ENCODE measurements at places on chromosomes 5 and 9.
A peak's percentile ranks its signal among the peaks of the same experiment; 100 is the strongest.

DNA sequence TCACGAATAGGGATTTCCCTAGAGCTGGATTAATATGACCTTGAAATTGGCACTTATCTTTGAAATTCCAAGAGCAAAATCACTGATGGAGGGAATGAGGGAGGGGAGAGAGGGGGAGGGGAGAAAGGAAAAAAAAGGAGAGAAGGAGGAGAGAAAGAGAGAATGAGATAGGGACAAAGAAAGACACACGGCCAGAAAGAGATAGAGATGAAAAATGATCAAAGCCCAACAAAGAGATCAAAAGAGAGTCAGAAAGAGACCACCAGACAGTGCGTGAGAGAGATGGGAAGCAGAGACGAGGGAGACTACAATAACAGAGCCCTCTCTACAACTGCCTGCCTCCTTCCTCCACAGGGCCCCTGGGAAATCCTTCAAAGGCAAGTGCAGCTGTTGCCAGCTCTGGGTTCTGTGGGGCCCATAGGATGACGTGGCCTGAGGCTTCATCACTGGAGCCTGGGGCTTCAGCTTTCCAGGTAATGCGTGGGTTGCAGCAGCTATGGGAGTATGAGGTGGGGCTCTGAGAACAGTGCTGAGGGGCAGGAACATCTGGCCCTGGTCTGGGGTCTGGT lies 58.3 kb upstream of the SHB start:
- no peak for DNase-seq

- no peak for DNase-seq
These were observed 1922.1 kb upstream of the WWC1 start for GRCh38 chr5:166369346-166369745.

GRCh38 chr5:73311291-73312110 lies 137.1 kb downstream of the FOXD1 start:
- DNase-seq = no peak

GRCh38 chr9:72038890-72039410 lies 21.5 kb downstream of the C9orf57 start:
- DNase-seq = peak; percentile 35

GRCh38 chr5:123455095-123455494 lies 31.9 kb upstream of the CEP120 start:
- no peak for DNase-seq

DNA sequence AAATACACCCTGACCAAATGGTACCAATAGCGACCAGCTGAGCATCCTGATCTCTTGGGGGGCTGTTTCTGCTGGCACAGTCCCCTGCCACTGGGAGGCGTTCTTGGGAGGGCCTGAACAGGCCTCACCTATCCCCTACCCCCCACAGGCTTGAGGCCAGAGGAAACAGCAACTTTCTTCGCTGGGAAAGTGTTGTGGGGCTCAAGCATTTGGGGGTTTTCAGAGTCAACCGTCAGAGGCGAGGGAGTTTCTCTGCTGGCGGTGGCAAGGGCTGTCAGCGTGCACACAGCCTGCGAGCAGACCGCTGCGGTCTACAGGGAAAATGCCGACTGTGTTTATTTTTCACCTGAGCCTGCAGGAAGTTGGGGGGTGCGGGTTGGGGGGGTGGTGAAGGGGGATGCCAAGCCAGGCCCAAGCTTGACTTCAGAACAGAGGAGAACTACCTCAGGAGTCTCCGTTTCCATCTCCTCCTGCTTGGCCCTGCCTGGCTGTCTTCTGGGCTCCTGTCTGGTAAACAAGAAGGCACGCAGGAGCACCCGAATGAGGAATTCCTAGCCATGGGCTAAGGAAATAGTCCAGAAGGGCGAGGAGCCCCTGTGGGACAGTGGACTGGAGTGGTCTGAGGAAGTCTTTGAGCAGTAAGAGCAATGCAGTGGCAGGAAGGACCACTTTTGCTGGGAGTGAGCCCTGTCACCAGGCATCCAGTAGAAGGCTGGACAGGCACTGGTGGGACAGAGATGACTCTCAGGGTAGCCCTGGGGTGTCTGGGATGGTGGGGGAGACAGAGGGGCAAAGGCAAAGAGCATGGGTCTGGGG lies 18.1 kb downstream of the TCF7 start:
- DNase-seq = peak; percentile 73

GRCh38 chr9:134526584-134527477 lies 114.8 kb upstream of the COL5A1 start:
- no peak for DNase-seq

DNA sequence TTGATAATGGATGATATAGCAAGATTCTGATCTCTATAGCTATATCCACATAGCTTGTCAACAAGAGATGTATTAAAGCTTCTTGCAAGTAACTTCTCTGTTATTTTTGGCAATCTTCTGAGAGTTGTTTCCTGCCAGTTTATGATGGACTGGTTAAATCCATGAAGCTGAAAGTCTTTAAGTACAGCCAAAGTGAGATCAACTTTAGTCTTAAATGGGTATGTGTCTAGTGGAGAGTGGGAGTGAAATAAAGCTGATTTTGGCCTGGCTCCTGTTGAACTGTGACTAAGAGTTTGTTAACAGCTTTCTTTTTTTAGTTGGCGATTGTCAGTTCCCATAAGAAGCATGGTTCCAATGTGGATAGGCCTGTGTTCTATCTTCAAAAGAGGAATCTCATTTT lies 350.9 kb upstream of the PCSK5 start:
- DNase-seq = no peak

DNA sequence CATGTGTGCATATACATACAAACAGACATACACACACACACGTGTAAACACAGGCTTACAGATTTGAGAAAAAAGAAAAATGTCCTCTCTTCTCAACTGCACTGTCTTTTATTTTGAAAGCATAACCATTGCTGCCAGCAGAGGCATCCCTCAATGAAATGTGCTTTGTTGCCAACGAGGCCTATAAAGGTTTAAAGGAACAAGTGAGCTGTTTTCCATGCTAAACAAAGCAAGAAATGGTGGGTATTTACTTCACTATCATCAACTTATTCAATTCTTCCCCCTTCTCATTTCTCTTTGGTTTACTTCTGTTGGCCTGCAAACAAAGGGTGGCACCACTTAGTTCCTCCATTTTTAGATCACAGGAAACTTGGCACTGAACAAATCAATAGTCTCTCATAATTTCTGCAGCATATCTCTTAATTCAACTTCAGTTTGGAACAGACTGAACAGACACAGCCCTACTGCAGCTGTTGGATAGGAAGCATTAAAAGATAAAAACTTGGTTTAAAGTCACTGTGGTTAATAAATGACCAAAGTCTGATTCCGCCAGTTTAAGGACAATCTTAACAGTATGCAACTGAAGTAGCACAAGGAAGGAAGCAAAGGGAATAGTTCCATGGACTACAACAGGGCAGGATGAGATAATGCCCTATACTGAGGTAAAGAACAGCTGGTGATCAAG lies 21.7 kb downstream of the TTC33 start:
- no peak for DNase-seq

DNA sequence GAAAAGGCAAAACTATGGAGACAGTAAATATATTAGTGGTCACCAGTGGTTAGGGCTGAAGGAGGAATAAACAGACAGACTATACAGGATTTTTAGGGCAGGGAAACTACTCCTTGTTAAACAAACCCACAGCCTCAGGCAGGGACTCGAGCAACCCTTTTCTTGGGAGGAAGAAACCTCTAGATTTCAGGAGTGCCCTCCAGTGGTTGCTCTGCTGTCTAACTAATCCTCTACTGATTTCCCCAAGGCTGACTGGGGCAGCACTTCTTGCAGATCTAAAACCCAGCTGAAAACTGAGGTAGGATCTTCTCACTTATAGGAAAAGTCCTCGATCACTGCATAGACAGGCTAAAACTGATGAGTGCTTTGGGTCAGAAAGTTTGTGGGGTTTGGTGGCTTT lies 176.8 kb downstream of the ISOC1 start:
- DNase-seq = no peak

DNA sequence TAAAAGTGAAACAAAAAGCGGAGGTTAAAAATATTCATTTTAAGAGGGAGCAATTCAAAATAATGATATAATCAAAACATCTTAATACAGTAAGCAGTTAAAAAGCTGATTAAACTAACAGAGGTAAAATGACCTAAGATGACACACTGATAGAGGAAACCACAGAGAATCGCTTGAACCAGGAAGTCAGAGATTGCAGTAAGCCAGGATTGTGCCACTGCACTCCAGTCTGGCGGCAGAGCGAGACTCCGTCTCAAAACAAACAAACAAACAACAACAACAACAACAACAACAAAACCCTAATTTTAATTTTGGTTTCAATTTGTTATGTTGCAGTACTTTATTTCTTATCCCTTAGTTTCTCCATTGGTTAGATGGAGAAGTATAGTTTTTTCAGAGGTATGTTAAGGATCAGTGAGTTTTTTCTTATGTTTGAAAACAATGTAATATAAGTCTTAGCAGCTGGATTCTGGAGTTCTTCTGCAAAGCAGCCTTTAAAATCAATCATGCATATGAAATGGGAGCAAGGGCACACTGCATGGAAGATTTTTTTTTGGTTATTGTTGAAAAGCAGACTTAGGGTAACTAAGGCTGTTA lies 58.5 kb downstream of the MLANA start:
- DNase-seq = no peak
